ENCODE measurements at places on chromosomes 13 and 19. TPM values are rescaled to one million over a fixed set of nuclear protein-coding genes. Genes with fewer than 3 reads are reported as not detected.

The SPRED3 gene
- total RNA-seq = 0.05 TPM

The CD33 gene
- total RNA-seq = 4.7 TPM

The MIA gene
- total RNA-seq = 2.9 TPM

- DNase-seq = no peak
Observed at GRCh38 chr19:35569281-35569781, 5.9 kb upstream of the ATP4A start.

GRCh38 chr13:111380431-111380830, 60.0 kb downstream of the TEX29 start:
- no peak for DNase-seq

DNA sequence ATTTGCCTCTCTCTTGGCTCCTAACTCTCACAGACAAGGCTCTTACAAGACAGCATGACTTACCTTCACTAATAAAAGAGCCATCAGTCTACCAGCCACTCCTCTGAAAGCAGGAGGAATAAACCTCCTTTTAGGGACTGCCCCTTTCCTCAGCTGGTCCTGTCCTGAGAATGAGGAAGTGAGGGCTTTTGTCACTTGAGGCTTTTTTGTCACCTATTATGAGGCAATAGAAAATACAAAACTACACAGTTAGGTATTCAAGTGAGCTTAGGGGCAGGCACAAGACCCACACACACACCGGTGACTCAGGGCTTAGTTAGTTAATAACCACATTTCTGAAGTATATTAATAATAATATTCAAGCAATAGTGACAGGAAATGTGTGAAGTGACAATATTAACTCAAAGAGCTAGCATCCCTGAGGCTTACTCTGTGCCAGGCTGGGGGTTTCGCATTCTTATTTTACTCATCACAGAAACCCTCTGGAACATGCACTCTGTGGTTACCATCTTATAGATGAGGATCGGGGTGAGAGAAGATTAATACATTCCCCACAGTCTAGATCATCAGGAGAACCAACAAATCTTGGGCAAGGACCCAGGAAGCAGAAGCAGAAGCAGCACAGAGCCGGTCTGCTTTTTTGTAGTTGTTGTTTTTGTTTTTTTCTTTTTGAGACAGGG, 379.9 kb downstream of the LIG4 start:
- DNase-seq = no peak

DNA sequence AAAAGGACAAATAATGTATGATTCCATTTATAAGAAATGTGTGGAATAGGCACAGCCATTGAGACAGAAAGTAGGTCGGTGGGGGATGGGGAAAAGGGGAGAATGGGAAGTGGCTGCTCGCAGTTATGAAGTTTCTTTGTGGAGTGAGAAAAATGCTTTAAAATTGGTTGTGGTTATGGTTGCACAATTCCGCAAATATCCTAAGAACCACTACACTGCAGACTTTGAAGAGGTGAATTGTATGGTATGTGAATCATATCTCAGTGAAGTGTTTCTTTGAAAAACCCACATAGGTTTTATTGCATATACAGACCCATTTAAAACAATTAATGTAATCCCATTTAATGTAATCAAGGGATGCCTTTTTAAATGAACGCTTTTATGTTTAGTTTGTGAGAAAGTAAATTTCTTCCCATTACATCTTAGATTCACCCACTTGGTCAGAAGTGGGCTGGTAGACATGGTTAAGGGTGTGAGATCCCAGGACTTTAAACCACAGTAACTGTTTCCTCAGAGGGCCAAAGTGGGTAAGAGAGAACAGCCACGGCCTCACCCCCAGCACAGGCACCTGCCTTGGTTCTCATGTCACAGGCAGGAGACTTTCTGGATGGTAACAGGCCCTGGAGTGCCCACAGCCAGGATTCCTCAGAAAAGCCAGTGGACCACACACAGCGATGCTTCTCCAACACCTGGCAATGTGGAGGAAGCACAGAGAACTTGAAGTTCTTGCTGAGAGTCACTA, 119.3 kb upstream of the GJB6 start:
- DNase-seq = no peak

Measured in urinary bladder (tissue), 4 donors.